H1 (cell line): ENCODE measurements at places on chromosomes 6 and 20.
A peak's percentile ranks its signal among the peaks of the same experiment; 100 is the strongest.

DNA sequence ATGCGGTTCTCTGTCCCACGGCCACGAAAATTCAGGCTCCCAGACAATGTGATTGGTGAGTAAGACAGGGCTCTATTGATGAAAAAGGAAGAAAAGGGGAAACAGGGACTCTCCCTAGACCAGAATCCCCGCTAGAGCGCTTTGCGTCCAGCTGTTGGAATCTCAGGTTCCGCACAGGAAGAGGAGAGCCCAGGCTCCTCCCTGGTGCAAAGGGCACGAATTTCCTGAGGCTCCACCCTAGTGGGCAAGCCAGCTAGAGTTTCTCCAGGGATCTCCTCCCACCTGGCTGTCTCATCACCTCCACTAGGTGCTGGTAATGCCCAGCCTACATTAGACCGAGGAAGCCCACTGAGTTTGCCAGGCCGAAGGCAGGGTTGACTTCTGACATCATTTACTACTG is 135.9 kb upstream of the SOX4 start:
- H3K4me3 ChIP-seq: no peak overlapping the region
- no peak for DNase-seq
- H3K4me1 ChIP-seq: no peaks in the 10 kb centered on the region
- H3K27me3 ChIP-seq: no peaks in the 10 kb centered on the region
- no peak overlapping the region for H3K27ac ChIP-seq
- H3K36me3 ChIP-seq: no peaks in the 10 kb centered on the region

DNA sequence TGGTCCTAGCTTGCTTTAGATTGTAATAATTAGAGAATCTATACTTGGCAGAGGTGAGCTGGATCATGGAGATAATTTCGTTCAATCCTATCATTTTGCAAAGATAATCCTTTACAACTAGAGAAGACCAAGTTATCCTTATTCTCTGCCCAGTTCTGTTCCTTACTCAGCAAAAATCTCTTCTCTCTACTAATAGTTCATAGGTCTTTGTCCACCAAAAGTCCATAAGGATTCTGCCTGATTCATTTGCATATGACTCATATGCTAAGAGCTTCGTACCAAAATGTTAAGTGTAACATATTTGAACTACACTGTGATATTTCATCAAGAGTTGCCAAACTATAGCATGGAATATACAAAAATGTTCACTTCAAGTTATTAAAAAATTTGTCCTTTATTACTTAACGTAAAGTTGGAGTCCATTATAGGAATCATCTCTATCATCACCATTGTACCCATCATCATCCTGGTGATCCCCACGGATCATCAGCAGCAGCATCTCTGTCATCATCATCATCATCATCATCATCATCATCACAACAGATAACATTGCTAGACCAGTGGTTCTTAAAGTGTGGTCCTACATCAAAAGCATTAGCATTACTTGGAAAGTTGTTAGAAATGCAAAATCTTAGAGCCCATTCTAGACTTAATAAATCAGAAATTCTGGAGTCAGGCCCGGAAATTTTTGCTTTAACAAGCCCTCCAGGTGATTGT is 463.0 kb downstream of the DHX35 start:
- DNase-seq: no peak
- no peaks in the 10 kb centered on the region for H3K4me1 ChIP-seq
- H3K36me3 ChIP-seq: no peaks in the 10 kb centered on the region
- H3K4me3 ChIP-seq: no peak overlapping the region
- H3K27me3 ChIP-seq: no peaks in the 10 kb centered on the region

DNA sequence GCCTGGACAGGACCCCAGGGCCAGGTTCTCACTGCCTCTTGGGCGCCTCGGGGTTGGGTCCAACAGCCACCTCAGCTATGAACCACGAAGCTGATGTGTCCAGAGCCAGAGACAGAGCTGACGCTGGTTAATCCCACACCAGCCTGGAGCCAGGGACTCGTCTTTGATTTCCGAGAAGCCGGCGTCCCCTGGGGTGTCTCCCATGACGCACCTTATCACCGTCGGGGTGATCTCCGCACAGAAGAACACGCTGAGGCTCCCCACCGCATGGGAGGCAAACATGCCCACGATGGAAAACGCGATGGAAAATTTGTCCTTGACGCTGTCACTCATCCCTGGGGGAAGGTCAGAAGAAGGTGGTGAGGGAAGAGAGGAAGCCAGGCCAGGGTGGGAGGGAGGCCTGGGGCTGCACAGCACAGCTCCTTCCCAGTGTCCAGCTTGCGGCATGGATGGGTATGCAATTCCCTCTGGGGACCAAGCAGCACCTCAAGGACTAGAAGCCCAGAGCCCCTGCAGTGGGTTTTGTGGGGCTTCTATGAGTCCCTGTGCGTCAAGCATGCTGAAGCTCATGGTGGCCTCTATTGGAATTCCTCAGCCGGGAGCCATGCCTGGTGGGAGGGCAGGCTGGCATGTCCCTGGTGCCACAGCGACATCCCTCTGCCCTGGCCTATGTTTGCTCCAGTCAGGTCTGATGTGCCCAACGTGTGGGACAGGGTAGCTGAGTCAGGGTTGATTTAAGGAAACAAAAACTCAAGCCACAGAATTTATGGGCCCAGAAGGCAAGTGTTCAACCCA is 25.1 kb downstream of the PSMG4 start:
- 0 out of 2 replicates have a peak, but pooled peaks cover 2% of the 10 kb centered on the region for H3K36me3 ChIP-seq
- DNase-seq: no peak
- peaks cover 15% of the 10 kb centered on the region for H3K4me1 ChIP-seq
- H3K27ac ChIP-seq: no peak overlapping the region
- no peak overlapping the region for H3K4me3 ChIP-seq

- H3K4me1 ChIP-seq: peaks cover 6% of the 10 kb centered on the region
- no peaks in the 10 kb centered on the region for H3K36me3 ChIP-seq
- H3K27me3 ChIP-seq: no peaks in the 10 kb centered on the region
- no peak for DNase-seq
- H3K4me3 ChIP-seq: peak overlapping the region; percentile 73
- no peak overlapping the region for H3K27ac ChIP-seq
Measured at GRCh38 chr6:111874025-111874415, 768 bp upstream of the FYN start.

DNA sequence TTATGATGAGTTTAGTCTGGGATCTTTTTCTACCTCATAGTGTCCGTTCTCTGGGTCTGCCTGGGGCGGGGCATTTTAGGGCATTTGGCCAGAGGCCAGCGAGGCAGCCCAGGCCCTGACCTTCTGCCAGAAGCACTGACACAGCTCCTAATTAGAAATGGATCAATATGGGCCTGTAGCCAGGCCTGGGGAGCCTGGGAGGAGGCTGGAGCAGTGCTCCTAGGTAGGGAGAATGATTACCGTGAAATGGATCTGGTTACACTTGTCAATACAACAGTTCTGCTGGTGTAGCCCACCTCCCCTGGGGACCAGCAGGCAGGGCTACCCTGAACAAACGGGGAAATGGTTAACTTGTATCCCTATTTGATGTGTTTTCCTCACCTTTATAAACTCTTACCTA is 23.0 kb downstream of the RALY start:
- H3K4me3 ChIP-seq: no peak overlapping the region
- H3K4me1 ChIP-seq: peaks cover 21% of the 10 kb centered on the region
